ENCODE measurements at places on chromosomes 12 and 14.

- no peak for DNase-seq
Observed at GRCh38 chr12:119710374-119710964, 42.5 kb downstream of the PRKAB1 start.

DNA sequence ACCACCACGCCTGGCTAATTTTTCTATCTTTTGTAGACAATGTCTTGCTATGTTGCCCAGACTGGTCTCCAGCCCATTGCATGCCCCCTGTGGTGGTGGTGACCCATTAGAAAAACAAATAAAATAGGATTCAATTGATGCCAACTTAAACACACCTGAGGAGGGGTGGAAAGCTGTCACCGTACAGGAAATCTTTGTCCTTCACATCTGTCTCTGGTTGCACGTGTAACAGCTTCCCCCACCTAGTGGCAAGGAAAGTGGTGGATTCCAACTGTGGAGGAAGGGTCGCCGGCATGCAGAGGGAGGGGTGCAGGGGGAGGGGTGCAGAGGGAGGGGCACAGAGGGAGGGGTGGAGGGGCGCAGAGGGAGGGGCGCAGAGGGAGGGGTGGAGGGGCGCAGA lies 26.1 kb upstream of the GPR68 start:
- DNase-seq: no peak

GRCh38 chr12:53805791-53806190 lies 54.0 kb upstream of the CISTR start:
- DNase-seq: no peak

GRCh38 chr12:30286345-30286926 lies 409.2 kb downstream of the IPO8 start:
- peak; percentile 4 for DNase-seq

GRCh38 chr14:94581127-94581999 lies at the start of gene SERPINA5:
Gene SERPINA5 (plus strand): TSS chr14:94581426. CDS start chr14:94587363, 5,937 bp downstream.
- no peak for DNase-seq

- no peak for DNase-seq
Observed at GRCh38 chr12:123998991-123999359, 26.0 kb downstream of the ZNF664 start.

DNA sequence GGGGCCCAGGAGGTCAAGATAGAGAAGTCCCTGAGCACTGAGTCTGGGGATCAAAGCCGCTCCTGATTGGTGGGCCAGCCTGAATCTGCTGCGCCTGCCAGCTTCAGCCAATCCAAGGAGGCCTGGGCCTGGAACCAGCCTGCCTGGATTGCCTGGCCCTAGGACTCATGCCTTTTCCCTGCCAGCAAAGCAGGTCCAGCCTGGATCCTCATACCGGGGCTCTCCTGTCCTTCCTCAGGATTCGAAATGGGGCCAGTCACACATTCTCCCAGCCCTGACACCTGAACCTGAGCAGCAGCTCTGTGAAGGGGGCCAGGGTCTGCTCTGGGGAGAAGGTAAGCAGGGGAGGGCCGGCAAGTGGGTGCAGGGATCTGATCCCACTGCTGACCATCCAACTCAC lies 81.9 kb downstream of the NINJ2 start:
- no peak for DNase-seq

- peak; percentile 74 for DNase-seq
Observed at GRCh38 chr12:80186727-80187217, 87.4 kb downstream of the OTOGL start.

- DNase-seq: no peak
Observed at GRCh38 chr12:95214466-95214865, 2.8 kb downstream of the FGD6 start.

DNA sequence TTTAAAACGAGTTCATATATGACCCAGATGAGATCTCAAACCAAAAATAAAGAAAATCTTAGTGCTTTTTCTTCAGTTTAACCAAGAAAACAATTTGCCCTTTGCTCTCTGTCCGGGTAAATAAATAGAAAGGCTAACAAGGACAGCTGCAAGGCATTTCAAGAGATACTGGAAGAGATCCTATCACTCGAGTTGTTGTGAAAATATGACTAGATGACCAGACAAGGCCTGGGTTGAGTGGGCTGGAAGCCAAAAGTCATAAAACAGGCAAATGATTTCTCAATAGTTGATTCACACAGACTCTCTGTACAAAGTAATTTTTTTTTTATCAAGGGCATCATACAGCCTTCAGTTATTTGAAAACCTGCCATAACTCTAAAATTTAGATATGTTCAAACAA lies 55.9 kb upstream of the AVPR1A start:
- no peak for DNase-seq

DNA sequence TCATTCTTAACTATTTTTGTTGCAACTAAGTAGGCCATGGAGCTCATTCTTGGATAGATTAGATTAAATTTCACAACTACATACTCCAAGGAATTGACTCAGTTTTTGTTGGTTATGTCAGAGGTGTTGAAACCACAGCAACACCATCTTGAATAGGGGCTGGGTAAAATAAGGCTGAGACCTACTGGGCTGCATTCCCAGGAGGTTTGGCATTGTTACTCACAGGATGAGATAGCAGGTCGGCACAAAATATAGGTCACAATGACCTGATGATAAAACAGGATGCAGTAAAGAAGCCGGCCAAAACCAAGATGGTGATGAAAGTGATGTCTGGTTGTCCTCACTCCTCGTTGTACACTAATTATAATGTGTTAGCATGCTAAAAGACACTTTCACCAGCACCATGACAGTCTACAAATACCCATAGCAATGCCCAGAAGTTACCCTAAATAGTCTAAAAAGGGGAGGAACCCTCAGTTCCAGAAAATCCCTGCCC lies 20.9 kb downstream of the DMAC2L start:
- DNase-seq: no peak

DNA sequence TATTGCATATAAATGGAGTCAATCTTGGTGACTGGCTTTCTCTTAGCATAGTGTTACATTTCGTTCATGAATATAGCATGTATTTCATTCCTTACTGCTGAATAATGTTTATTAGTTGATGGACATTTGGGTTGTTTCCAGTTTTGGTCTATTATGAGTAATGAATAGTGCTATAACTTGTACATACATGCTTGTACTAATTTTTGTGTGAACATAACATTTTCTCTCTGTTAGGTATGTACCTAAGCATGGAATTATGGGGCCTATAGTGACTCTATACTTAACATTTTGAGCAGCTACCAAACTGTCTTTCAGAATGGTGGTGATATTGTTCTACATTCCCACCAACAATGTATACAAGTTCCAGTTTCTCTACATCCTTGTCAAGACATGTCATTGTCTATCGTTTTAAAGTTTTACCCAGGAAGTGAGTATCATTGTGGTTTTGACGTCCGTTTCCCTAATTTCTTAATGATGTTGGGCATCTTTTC lies 23.1 kb downstream of the ATP2A2 start:
- DNase-seq: no peak

GRCh38 chr14:89107626-89108025 lies 283.2 kb downstream of the TTC8 start:
- no peak for DNase-seq

DNA sequence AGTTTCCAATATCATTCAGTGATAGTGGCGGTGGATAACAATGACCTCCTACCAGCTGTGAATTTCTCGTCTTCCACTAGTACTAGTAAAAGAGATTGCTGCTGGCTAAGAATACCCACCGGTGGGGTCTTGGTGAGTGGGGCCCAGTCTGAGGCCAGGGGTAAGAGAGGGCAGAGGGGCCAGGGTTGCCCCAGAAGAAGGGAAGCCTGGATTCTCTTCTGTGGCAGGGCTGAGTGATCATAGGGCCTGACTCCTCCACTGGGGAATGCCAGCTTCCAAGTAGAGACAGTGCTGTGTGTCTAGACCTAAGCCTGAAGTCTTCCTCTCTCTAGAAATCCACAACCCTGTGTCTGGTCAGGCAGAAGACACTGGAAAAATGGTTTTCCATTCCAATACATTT lies 5.8 kb upstream of the TMEM63C start:
- no peak for DNase-seq

GRCh38 chr12:51923506-51924365 lies 16.4 kb downstream of the ACVRL1 start:
- no peak for DNase-seq

DNA sequence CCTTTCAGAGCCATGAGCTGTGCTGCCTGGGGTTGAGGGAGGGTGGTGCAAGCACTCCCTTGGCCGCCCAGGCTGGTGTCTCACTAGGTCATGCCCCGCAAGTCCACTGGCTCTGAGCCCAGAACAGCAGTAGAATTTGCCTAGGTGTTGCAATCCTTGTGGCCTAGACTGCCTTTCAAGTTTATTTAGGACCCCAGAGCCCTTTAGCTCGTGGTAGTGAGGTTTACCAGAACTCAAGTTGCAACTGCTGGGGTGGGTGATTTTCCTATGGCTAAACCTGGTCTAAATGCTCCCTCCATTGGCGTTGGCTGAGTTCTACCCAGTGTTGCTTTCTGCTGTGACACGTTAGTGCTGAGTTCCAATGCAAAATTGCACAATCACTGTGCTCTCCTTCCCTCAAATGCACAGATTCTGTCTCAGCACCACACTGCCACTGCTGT lies 287.2 kb downstream of the BCAT1 start:
- DNase-seq: no peak

DNA sequence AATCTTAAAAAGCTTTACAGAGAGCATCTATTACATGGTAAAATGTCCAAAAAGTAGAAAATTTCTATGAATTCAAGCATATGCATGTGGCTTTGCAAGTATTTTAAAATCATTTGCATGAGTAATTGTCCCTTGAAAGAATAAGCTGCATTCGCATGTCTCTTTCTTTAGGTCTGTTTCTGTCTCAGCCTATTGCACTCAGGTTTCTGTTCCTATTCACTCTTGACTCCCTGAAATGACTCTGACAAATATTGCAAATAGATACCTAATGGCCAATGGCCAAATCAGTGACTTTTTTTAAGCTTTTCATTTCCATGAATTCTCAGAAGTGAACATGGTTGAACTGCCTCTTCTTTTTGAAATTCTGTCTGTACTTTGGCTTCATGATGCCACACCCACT lies 6.4 kb upstream of the TTC8 start:
- no peak for DNase-seq

DNA sequence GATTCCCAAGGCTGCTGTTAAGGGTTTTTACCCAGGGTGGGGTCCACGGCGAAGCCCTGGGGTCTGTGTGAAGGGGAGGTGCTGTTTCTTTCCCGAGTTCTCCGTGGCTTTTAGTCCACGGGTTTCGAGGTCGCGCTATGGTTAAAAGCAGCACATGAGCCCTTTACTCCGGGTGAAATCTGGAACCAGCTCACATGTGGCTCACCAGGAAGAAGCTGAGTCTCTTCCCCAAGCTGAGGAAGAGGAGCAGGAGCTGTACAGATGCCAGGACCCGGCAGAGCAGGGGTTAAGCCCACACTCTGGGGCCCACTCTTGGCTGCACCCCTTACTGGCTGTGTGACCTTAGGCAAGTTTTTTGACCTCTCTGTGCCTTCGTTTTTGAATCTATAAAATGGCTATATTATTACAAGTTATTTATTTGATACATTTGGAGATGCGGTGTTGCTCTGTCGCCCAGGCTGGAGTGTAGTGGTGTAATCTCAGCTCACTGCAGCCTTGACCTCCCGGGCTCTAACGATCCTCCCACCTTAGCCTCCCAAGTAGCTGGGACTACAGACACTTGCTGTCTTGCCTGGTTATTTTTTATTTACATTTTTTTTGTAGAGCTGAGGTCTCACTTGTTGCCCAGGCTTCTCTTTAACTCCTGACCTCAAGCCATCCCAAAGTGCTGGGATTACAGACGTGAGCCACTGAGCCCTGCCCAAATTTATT lies 266.3 kb downstream of the AACS start:
- DNase-seq: no peak

DNA sequence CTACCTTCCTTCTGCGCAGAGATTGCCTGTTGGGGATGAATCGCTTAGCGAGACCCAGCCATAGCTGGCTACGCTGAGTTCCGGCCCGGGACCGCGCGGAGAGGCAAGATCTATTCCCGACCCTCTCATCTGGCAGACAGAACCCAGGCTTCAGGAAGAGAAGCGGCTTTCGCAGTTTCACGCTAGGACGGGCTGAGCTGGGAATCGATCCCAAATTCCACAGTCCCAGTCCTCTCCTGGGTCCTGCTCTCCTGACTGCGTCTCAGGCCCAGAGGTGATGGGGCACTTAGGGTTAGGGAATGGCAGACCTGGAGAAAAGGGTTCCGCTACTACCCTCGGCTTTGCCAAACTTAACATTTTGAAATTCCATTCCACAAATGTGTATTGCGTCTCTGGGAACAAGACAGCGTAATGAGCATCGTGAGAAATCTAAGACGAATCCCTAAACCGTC lies 2.8 kb downstream of the PTPN21 start:
- no peak for DNase-seq

DNA sequence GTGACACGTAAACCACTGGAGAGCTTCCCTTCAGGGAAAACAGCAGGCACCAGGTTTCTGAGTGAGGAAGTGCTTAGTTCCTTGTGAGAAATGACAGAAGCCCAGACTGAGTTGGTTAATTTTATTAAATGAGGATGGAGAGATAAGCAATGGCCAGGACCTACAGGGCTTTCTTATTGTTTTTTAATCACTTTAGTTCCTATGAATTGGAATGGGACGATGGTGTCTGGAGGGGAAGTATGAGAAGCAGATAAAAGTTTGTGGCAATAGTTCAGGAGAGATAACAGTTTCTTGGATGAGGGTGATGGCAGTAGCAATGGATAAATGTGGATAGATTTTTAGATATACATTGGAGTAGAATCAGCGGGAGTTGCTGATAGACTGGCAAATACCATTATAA lies 86.5 kb upstream of the PTPRR start:
- no peak for DNase-seq

DNA sequence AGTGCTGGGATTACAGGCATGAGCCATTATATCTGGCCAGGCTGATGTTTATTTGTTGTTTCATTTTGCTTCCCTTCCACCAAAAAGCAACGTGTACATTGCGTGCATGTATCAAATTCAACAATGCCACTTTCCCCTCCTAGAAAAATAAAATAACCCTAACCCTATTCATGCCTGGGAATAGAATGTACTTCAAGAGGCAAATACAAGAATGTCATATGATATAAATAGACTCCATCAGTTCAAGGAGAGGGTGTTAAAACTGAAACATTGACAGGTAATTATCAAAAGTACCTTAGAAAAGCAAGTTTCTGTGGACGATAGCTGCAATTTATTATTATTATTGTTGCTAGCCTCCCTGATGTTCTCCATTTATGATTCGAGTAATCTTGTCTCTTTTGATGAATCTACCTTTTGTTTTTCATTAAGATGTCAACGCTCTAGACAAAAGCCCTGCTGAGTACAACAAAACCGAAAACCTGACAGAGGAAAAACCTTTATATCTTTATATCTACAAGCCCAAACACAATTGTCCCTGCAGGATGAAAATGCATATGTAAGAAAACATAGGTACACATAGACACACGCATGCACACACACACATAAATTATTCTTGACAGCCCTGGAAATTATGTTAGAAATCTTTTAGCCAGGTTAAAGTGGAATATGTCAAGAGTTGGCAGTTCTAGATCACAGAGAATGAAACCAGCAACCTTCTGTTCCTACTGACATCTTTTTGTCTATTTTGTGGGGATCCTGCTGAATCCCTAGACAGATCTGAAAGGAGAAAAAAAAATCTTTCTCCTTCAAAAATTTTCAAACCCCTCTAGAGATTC lies 98.9 kb downstream of the BTG1 start:
- DNase-seq: no peak

GRCh38 chr12:105865886-105866285 lies 272.9 kb downstream of the NUAK1 start:
- DNase-seq: no peak

GRCh38 chr12:98374007-98374406 lies 141.4 kb upstream of the TMPO start:
- DNase-seq: no peak

All from NCI-H2081 (cell line).